Activated CD4-positive, alpha-beta T cell treated with anti-CD3 and anti-CD28 coated beads, Interleukin-2, amount 10 ng/mL, durations not matched to agents 24 days and 14 days (primary cell): ENCODE measurements at places on chromosomes 1 and 21.

DNA sequence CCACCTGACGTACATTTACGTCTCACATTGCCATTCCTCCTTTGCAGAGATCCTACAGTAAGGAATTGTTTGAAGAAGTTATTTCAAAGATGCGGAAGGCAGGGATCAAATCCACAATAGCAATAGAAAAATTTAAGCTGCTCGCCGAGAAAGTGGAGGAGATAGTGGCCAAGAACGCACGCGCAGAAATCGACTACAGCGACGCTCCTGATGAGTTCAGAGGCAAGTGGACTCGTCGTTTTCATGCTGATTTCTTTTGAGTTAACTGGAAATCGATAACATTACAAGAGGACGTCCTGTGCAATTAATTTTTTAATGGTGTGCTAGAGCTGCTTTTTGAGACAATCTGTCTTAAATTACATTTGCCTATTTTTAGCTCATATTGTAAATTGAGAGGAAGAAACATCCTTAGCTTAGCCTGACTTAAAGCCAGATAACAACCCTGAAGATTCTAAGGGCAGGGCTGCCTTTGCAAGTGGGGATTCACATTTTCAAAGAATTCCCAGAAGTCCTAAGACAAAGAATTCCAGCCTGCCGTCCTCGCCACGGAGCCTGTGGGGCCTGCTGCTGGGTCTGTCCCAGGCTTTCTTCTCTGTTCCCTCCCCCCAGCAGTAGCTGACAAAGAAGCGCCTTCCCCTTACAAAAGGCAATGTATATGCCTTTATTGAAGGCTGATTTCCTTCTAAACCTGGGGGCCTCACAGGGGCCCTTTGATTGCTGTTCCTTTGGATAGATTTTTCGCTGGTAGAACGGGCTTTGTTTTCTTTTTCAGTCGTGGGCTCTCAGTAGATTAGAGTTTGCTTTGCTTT is 31.6 kb upstream of the KIF1B start:
- DNase-seq, result no peak

DNA sequence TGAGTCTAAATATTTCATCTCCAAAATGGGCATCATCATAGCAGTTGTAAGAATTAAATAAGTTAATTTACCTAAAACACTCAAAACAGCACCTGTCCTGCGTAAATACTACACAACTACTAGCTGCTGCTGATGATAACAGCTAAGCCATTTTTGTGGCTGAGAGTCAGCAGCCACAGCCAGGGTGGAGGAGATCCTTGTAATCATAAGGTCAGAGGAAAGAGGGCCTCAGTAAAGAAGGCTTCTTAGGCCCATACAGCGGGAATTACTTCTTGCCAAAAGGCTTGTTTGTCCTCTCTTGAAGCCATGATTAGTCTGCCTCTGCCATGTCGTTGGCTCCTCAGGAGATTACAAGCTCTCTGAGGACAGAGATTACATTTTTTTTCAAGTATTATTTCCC is 245.0 kb downstream of the FGGY start:
- DNase-seq, result no peak

GRCh38 chr1:18041102-18041501 is 66.5 kb upstream of the IGSF21 start:
- no peak for DNase-seq

DNA sequence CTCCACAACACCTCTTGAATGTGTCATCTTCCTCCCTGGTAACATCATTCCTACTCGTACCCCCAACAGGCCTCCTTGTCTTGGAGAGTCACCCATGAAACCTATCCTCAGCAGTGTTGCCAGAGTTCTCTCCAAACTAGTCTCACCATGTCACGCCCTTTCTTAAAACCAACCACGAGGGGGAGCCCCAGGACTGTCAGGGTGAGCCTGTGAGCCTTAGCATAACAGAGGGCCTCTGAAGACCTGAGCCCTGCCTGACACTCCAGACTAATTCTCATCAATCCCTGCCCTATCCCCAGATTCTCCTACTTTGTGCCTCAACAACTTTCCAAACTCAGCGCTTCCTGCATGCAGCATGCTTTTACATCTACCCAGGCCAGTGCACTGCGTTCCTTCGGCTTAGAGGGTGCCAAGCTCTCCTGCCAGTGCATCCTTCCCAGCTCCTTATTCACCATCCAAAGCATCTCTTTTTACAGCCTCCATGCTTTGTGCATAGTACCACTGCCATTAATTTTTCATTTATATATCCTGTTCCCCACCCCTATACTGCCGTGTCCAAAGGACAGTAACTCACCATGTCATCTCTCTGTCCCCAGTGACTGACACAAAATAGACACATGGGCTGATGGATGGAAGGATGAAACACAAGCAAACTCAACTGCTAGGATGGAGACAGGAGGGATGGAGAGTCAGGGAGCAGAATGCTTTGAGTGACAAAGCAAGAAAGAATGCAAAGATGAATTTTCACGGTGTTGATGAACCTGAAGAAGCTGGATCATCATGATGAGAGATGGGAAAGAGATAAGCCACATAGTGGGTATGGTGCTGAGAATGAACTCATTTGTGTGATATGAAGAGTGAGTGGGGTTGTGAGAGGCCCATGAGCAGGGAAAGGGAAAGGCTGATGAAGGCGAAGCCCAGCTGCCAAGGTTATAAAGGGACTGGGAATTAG is 34.0 kb downstream of the ZNF697 start:
- DNase-seq, result peak; percentile 92

GRCh38 chr1:209993061-209993830 is 55.2 kb downstream of the SYT14 start:
- DNase-seq, result no peak

- DNase-seq, result no peak
Measured at GRCh38 chr1:218284377-218284916, 646 bp upstream of the RRP15 start.

GRCh38 chr1:8164670-8165069 is 138.6 kb upstream of the ERRFI1 start:
- no peak for DNase-seq

GRCh38 chr1:114258074-114258473 is 104.4 kb upstream of the SYT6 start:
- no peak for DNase-seq

DNA sequence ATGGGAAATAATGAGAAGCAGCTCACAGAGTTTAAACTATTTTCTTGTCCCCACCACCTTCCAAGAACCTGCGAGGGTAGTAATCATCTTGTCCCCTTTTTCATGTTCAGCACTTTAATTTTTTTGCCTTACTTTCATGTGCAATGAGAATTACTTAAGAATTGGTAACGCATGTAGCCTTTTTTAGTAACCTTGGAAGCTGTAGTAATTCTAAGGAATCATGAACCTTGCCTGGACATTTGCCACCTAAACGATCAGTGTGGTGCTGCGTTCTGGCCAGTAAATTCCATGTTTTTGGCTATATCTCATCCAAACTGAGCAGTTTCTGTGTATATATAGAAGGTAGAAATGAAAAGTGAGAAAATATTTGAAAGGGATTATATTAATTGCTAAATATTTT is 3.9 kb upstream of the VAMP3 start:
- DNase-seq, result no peak

- no peak for DNase-seq
Measured at GRCh38 chr1:151713874-151714273, 2.7 kb downstream of the CELF3 start.

- DNase-seq, result no peak
Measured at GRCh38 chr1:177206831-177207355, 36.1 kb downstream of the BRINP2 start.

- peak; percentile 64 for DNase-seq
Measured at GRCh38 chr1:31373056-31373896, at the start of gene FABP3. Gene FABP3 (minus strand): TSS chr1:31373076. CDS start chr1:31373014, 62 bp downstream.

GRCh38 chr1:54009406-54009805 is 8.6 kb downstream of the LDLRAD1 start:
- DNase-seq, result no peak

GRCh38 chr1:245260110-245260882 is 105.5 kb downstream of the KIF26B start:
- no peak for DNase-seq

DNA sequence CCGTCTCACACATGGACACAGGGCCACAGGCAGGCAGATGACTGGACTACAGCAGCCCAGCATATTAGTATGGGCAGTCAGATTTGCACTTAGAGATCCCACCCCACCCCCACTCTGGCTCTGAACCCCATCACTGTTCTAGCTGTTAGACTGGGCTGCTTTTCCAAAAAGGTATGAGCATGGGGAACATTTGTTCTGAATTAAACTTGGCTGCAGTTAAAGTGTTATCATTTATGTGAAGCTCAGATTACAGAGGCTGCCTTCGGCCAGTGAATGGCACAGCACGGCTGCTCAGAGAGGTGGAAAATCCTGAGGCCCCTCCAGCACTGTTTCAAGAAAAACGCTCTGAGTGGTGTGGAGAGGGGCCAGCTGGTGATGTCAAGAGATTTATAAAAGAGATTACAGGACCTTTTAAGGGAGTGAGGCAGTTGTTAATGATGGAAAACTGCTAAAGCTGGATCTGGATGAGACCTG is 6.9 kb upstream of the NOS1AP start:
- DNase-seq, result no peak

DNA sequence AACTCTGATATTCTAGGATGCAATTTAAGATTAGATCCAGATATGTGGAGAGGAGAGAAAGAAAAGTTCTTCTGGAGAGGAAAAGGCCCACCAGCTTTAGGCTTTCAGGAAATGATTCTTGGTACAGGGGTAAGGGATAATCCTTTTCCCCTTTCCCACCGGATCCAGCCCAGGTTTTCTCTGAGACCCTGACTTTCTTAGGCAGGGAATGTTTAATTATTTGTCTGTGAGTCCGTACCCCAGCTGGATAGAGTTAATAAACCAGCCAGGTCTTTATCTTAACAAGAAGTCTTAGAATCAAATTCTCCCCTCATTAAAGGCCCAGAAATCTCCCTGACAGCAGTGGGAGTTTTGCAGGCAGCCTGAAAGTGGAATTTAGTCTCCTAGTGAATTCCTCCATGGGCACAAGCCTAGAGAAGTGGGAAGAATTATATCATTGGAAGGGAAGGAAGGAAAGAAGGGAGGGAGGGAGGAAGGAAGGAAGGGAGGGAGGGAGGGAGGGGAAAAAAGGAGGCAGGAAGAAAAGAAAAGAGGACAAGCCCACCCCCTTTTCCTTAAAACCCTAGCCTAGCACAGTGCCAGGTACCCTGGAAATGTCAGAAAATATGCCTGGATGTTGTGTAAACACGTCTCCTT is 189.0 kb downstream of the PLPP3 start:
- no peak for DNase-seq
